ENCODE measurements at places on chromosomes 3 and 15.

DNA sequence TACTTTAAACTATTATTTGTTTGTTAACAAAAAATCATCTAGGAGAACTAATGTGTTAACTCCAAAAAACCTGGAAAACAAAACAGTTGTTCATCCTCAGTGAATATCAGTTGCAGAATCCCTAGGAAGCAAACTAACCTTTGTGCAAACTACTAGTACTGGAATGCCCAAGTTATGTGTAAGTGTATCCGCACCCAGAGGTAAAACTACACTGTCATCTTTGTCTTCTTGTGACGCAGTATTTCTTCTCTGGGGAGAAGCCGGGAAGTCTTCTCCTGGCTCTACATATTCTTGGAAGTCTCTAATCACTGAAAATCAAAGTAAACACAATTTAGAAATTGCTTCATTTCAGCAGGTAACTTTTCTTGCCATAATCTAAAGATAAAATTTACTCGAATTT, 29.8 kb downstream of the DYNC1LI1 start:
- no peak for DNase-seq

- DNase-seq: no peak
Measured at GRCh38 chr3:88452228-88452627, 302.5 kb downstream of the C3orf38 start.

- DNase-seq: no peak
Measured at GRCh38 chr15:61038910-61039309, 190.2 kb downstream of the RORA start.

- no peak for DNase-seq
Measured at GRCh38 chr3:53164911-53165310, 3.9 kb downstream of the PRKCD start.

- DNase-seq: no peak
Measured at GRCh38 chr3:147572970-147573340, 163.8 kb downstream of the ZIC1 start.
